ENCODE measurements at places on chromosomes 4 and X.

GRCh38 chr4:145709336-145709735 is 29.4 kb downstream of the C4orf51 start:
- DNase-seq = no peak

DNA sequence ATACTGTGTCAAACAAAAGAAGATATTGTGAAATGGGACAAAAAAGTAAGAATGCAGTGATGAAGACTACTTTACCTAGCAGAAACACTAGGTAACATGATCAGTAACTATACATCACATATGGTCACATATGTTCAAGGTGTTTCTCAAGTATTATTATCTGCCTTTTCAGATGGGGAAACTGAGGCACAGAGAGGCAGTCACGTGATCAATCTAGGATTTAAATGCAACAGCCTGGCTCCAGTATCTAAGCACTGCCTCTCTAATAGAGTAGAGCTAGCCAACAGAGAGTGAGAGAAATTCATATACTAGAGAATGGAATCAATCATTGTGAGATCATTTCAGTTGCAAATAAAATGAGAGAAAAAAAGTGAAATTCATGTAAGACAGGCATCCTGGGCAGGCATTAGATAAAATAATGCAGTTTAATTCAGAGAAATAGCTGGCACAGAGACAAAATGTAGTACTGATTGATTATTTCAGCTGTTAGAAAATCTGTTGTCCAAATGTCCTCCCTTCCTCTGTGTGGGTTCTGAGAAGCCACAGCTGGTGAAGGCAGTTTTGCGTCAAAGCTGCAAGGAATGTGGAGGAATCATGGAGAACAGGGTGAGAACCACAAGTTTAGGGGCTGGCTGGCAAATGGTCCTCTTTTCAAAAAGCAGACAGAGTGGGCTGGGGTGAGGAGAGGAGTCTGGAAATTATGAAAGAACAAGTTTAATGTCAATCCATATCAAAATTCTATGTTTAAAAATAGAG is 26.0 kb downstream of the SMIM43 start:
- no peak for DNase-seq

DNA sequence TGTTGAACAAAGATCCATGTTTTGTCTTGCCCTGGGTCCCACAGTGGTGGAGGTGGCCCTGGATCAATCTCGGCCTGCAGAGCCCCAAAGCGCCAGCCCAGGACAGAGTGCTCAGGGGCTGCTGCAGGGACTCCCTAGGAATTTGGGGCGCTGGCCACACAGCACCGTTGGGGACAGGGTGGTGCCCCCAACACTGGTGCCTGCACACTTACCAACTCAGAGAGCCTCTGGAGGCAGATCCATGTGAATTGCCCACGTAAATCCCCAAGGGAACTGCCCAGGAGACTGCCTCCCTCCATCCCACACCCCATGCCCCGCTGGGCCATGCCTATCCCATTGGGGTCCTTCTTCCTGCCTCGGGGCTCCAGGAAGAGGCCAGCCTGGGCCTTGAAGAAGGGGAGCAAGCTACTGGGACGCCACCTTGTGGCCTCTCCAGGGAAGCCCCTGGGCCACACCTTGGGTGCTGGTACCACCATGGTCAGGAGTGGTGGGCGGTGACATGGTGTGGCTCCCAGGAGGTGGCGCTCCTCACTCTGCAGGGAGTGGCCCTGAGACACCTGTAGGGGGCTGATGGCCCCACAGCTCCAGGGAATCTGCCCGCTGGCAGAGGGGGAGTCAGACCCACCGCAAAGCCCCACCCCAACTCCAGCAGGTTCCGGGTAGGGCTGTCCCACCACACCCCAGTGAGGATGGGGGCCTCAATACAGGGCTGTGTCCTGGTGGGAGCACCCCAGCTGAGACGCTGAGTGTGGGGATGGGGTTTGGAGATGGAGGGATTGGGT is 22.8 kb downstream of the CFAP99 start:
- DNase-seq = peak; percentile 77

- DNase-seq = no peak
Measured at GRCh38 chr4:8493484-8493883, 52.9 kb downstream of the TRMT44 start.

Data from lower lobe of right lung (tissue), 2 donors.